ENCODE measurements at places on chromosomes 12 and 14.

DNA sequence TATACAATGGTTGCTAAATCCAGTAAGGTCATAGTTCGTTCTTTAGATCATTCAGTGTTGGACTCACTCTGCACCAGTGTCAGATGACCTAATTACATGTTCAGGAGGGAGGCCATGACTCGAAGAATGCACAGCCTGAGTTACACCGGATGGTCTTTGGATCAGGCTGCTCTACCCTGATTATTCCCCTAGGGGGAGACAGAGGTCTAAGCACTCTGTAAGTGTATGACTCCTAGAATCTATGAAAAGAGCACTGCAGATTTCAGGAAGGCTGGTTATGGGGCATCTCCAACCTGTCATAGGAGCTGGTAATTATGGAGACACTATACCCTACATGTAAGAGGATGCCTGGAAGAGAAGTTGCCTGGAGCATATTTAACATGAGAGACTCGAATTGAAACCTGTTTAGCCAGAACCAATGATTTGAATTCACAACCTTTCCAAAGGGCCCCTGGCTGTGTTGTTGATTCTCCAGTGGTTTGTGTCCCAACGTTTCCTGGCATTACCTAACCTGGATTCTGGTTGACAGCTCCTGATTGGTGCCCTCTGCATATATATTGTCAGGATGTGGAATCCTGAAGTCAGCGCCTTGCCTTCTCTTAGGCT lies at the start of gene MUCL1:
Gene MUCL1 (plus strand): TSS at position 584 of the 606 bp plus-strand sequence. CDS start 67 bp downstream, outside the sequence.
- peak; percentile 89 for DNase-seq

DNA sequence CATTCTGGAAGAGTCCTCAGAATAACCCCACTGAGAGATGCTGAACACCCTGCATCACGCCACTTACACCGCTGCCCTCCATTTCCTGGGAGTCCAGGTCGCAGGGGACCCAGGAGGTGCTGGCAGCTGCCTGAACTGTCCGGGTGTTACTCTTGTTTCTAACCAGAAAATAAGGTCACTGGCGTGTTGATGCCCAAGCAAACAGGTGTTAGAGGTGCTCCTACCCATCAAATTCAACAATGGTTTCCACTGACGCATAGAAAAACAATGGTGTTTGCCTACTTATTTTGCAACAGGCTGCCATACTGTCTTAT lies 23.8 kb downstream of the PITPNM2 start:
- DNase-seq, result no peak

- no peak for DNase-seq
Observed at GRCh38 chr12:131775392-131776236, 52.6 kb upstream of the MMP17 start.

DNA sequence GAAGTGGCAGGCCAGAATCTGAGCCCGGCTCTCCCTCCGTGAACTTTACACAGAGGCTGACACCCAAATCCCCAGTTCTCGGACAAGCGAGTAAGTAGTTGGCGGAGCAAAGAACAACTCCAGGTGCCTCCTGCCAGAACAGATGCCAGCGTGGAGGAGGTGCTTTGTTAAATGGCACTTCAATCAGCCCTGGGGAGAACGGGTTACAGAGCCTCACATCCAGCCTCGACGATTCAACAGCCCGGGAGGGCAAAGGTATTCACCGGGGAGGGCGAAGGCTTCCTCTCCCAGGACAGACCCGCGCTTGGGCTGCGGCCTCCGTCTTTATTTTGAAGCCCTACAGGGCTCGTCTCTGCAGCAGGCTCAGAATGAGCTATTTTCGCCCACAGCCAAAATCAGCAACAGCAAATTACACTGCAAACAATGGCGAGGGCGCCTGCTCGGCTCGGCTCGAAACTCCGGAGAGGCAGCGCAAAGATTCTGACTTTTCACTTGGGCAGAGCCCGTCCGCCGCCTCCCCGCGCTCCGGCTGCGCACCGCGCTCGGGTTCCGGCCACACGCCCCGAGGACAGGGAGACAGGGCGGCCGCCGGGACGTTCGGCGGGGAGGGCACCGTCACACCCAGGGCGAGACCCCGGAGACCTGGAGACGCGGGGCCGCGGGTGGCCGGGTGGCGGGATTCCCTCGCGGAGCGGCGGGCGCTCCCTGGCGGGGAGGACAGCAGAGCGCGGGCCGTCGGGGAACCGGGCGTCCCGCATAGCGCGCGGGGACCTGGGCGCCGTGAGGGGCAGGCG lies 811 bp downstream of the TMCC3 start:
- peak; percentile 24 for DNase-seq

- DNase-seq, result no peak
Observed at GRCh38 chr14:54640506-54640905, 73.6 kb downstream of the SAMD4A start.

DNA sequence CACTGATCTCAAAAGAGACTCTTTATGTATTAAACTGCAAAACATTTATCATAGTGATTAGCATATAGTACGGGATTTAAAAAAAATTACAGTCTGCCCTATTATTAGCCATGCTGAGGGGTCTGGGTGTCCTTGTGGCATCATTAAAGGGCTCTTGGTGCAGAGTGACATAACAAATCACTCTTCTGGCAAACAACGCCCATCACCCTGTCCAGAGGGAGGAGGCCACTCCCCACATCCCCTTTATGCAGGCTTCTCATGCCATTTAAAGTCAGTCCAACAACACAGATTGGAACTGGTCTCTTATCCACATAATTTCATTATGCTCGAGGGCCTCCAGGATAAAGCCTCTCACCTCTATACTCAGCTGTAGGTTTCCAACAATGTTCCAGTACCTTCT lies 51.1 kb downstream of the TMTC1 start:
- no peak for DNase-seq

GRCh38 chr14:79597566-79597965 lies 613.7 kb downstream of the DIO2 start:
- DNase-seq, result no peak

- no peak for DNase-seq
Observed at GRCh38 chr12:57741844-57742738, 2.7 kb upstream of the TSPAN31 start.

All from NCI-H1092 treated with DMSO at 0.1 percent for 48 hours (cell line).